ENCODE measurements at places on chromosomes 2 and 18.
A peak's percentile ranks its signal among the peaks of the same experiment; 100 is the strongest.

DNA sequence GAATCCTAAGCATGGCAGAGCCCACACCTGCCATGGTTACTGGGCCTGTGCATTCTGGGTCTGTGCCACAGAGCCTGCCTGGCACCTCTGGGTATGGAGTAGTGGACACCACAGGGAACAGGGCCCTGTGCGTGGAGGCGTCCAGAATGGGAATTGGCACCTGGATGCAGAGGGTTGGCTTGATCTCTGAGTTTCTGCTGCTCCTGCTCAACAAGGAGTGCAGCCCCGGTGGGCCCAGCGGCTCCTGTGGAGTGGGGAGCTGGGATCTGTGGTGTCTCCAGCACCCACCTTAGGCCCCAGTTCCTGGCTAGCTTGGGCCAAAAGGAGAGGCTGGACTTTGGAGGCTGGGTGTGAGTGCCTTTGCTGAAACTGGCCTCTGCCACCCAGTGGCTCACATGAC lies 7.9 kb upstream of the ANKRD62 start:
- DNase-seq: no peak

DNA sequence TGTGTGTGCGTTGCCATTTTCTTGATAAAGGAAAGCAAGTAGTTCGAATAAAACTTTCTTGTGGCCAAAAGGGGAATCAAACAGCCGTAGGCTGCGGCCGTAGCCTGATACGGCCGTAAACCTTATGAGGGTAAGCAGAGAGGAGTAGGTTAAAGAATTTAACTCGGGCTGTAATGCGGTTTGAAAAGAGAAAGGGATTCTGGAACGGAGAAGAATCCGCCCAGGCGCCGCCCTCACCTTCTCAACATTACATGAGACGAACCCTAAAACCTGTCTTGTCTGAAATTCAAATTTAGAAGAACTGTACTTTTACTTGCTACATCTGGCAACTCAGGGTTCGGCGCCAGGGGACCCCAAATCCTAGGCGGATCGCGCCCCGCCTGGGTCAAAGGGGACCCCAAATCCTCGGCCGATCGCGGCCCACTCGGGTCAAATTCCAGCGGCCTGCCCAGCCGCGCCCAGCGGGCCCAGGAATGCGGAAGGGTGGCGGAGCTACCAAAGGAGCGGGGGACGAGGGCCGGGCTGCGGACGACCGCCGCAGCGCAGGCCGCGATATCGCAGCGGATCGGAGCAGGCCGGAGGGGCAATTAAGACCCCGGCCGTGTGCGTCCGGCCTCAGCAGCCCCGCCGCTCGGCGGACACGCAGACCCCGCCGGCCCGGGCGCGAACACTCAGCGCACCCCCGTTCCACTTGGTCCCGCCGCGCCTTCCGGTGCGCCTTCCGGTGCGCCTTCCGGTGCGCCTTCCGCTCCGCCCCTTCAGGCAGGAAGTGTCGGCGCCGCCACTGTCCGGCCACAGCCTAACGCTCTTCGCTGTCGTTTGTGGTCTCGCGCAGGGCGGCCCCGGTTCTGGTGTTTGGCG lies at the start of gene MYL12B:
Gene MYL12B, plus strand, starts transcription at position 761 of the 861 bp plus-strand sequence. CDS start 10,766 bp downstream, outside the sequence.
- DNase-seq: peak; percentile 72

GRCh38 chr2:205511221-205511620 lies 171.1 kb upstream of the NRP2 start:
- DNase-seq: no peak

DNA sequence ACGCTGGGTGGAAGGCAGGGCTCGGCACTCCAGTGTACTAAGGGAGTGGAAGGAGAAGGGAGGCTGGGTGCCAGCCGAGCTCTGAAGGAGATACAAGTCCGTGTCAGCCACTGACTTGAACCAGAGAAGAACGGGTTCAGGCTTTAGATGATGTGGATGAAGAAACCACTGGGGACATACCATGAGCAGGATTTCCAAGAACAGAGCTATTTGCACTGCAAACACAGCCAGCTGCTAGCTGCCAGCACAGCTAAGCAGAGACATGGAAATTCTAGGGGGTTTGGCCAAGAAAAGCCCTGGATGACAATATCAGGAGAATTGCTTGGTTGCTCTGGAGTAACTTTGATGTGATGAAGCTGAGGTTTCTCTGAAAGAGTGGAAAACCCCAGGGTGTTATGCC lies 5.2 kb downstream of the CD207 start:
- no peak for DNase-seq

GRCh38 chr2:24176326-24176725 lies 1.5 kb downstream of the FAM228A start:
- DNase-seq: no peak

DNA sequence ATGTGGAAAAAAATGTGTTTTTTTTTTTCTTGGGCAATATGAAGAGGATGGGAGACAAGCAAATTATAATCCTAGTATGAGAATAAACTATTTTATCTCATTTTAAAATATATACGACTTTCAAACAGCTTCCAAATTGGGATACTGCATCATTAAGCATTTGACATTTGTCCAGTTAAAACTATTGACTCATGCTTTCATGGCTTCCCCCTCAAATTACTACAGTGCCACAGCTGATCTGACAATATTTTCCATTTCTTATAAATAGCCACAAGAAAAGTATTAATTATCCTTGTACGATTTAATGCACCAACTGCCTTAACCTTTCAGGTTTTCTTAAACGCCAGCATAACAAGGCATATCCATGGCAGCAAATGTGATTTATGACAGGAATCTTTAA lies 1134.8 kb upstream of the ZEB2 start:
- DNase-seq: no peak

GRCh38 chr2:211591426-211591825 lies 947.2 kb downstream of the ERBB4 start:
- no peak for DNase-seq

GRCh38 chr2:206031162-206031784 lies 54.7 kb downstream of the INO80D start:
- peak; percentile 51 for DNase-seq

- DNase-seq: peak; percentile 99
Measured at GRCh38 chr2:231161877-231162329, 36.5 kb upstream of the ARMC9 start.

DNA sequence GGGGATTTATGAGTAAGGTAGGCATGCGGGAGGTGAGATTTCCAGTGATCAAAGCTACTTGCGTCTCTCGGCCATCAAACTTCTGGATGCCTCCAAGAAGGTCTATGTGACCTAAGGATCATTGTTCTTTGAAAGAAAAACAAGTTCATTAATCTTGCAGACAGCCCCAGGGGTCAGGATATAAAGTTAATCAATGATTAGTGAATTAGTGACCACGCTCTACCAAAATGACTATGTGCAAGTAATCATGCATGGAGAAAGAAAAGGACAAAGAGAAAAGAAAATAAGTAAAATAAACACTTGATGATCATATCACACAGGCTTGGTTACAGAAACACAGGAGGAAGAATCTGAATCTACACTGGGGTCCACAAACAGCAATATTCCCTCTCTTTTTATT lies 42.5 kb upstream of the BCL11A start:
- DNase-seq: no peak

DNA sequence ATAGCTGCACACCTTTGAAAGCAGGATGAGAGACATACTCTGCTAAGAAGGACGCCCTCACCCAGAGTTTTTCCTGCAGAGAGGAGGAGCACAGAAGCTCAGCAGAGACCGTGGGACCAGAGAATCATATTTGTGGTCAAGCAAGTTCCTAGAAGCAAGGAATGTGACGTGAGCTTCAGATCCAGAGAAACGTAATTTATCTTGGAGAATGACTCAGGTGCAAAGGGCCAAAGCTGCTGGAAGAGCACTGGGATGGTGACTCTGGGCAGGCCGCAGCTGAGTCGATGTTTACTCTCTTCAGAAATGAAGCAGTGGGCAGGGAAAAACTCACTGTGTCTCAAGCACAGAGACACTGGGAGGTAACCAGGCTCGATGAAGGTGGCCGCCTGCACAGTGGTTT lies 50.1 kb upstream of the IGFBP2 start:
- peak; percentile 99 for DNase-seq

DNA sequence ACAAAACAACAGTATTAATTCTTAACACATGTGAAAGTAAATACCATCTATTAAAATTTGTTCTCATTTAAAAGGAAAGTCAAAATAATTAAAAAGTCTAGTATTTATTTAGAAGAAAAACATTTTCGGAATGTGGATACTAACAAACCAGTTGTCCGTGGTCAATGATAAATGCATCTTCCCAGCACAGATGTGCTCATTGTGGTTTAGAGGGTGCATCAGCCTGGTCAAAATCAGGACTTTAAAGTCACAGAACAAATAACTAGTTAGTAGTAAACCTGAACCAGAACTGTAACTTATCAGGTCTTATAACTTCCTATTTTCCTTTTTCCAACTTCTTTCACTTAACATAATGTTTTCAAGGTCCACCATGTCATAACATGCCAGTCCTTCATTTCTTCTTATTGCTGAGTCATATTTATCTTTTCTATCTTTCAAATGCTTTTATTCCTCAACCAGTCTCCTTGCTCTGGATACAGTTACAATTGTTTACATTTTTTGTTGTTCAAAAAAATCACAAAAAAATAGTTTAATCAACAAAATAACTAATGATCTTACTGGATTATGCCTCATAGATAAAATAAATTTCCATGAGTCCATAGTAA lies 55.8 kb downstream of the ID2 start:
- peak; percentile 60 for DNase-seq

DNA sequence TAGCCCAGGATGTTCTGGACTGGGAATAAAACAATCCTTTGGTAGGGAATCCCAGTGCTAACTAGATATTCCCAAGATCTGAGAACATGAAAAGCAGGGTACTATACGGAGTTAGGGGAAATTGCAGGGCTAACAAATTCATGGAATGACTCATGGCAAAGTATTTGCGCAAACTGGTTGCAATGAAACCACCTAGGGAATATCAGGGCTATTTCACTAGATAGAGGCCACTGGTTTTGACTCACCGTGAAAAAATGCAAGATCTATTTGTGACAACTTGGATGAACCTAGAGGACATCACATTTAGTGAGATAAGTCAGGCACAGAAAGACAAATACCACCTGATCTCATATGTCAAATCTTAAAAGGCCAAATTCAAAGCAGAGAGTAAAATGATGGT lies 233.3 kb downstream of the MBD2 start:
- peak; percentile 45 for DNase-seq

GRCh38 chr2:163475815-163476214 lies 260.0 kb downstream of the FIGN start:
- no peak for DNase-seq

GRCh38 chr2:207511851-207512250 lies 17.9 kb upstream of the CREB1 start:
- peak; percentile 40 for DNase-seq

DNA sequence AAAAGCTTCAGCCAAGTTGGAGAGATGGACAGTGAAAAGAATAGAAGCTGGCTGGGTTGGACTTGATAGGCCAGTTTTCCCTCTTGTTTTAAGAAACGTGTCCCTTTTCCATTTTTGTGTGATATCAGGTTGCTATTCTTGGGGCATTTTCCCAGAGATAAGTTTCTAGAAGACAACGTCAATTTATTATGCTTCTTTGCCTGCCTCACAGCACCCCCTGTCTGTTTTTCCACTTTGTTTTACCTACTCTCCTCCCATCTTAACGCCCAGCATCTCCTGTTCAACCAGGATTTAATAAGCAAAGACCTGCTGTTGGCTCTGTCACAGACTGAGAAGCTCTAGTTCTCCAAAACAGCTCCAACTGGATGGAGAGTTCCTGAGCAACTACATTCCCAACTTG lies 317.8 kb upstream of the ZNF521 start:
- DNase-seq: peak; percentile 23

DNA sequence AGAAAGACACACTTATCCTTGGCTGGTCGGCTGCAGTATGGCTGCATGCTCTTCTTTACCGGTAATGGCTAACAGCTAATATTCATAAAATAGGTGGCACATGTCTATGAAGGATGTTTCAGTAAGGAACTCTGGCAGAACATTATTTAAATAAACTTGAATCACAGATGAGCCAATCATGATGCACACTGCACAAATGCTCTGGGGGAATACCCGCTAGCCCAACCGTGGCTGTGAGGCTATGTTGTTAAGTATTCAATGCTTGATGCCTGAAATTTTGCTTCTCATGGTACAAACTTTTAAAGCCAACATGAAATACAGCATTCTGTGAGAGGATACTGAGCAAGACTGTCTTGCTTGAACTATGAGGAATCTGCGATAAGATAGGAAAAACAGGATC lies 505.8 kb downstream of the ZEB2 start:
- DNase-seq: peak; percentile 10
